ENCODE measurements at places on chromosomes 12 and 14. TPM values are rescaled to one million over a fixed set of nuclear protein-coding genes. Genes with fewer than 3 reads are reported as not detected.

The HCAR3 gene
- 0.27 TPM for polyA plus RNA-seq

The PDZRN4 gene
- 7.1 TPM for polyA plus RNA-seq

The NEUROD4 gene
- polyA plus RNA-seq, result not detected

- no peak for DNase-seq
These were observed 102.0 kb upstream of the ARID2 start for GRCh38 chr12:45627407-45628069.

DNA sequence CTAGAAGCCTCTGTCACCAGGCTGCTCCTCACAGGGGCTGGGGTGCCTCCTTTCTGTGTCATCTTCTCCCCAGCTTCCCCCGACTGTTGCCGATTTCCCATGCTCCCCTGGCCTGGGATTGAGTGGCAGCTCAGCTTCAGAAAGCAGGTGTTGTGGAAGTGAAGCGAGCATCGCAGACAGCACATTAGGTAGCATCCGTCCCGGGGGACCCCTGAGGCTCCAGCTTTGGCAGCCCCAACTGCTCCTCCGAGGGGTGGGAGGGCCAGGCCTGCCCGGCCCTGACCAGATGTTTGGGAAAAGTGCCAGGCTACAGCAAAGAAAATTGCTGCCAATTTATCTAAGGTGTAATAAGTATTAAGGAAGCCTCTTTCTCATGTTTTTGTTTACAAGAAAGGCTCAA is 1045.6 kb downstream of the BCL11B start:
- DNase-seq, result no peak

DNA sequence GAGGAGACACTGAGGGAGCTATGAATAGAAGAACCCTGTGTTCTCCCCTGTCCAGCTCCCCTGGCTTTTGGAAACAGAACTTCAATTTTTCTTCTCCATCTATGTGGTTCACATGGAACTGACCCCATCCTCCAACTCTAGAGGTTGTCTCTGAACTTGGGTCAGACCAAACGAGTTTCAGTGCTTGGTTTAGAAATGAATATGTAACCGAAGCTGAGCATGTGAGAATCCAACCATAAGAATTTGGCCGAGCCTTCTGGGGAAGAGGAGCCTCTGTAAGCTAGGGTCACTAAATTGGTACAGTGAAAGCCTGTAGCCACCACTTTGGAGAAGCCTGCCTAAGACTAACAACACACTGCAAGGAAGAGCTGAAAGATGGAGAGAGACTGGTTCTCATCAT is 464.4 kb downstream of the ZFP36L1 start:
- no peak for DNase-seq

- no peak for DNase-seq
These were observed 5.5 kb downstream of the NKX2-1 start for GRCh38 chr14:36514278-36515104.

DNA sequence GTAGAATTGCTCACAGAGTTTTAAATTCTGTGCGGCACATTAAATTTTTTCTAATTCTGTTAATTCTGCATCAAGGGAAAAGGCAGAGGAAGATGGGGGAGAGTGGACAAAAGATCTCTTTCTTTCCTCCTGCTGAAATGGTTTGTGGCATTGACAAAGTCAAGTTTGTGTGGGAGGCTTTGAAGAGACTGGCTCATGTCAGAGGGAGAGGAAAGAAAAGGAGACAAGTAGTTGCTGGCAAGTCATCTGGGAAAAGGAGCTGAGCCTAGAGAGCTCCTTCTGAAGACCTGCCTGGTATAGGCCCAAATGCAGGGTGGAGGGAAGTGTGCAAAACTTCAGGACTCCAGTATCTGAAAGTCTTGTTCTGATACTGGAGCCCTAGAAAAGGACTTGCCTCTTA is 36.3 kb downstream of the TTLL5 start:
- DNase-seq, result no peak

The PLCZ1 gene
- 0.23 TPM for polyA plus RNA-seq

DNA sequence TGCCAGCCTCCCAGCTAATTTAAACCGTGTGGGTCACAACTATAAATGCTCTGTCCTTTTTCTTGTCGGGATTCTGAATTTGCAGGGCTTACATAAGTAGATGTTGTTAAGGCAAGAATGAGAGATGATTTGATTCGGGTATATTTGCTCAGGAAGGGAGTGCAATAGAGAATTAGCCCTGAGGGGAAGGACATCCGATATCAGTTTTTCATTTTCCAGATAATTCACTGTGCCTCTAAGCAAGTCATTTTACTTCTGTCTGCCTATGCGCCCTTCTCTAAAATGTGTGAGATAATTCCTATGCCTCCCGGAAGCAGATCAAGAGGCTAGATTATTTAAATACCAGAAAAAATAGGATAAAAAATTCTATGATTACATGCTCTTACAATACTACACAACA is 300.5 kb downstream of the RMST start:
- no peak for DNase-seq

The PELI2 gene
- 12.0 TPM for polyA plus RNA-seq

The SERPINA9 gene
- polyA plus RNA-seq, result not detected

DNA sequence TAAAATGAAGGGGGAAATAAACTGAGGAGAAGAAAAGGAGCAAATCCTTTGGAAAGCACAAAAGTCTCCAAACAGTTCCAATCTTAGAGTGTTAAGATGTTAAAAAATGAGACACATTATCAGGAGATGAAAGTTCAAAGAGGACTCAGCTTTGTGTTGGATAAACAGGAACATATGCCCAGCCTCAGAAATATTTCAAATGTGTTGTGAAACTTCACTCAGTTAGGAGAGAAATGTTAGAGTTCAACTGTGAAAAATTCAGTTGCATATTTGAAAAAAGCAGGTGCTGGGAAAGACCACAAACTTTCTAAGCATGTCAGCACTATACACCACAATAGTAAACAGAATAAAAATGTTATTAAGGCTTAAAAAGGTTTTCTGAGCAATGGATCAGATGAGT is 136.8 kb upstream of the PRKD1 start:
- no peak for DNase-seq

DNA sequence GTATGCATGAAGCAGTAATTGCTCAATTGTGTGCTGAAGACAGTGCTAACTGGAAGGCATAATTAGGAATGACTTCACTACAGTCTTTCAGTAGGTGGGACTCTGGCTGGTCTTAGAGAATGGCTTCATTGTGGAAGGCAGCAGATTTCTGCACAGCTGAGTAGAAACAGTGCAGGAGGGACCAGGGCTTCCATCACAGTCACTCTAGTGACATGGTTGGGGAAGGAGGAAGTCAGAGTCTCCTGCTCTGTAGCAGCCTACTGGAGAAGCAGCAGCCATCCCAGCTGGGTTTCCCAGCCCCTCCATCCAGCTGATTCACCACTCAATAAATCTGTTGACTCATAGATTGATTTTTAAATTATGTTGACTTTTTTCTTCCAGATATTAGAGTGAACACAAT is 80.6 kb upstream of the DBX2 start:
- DNase-seq, result no peak

GRCh38 chr12:61220337-61220736 is 1039.9 kb upstream of the USP15 start:
- DNase-seq, result no peak

GRCh38 chr14:64768401-64769095 is 64.3 kb downstream of the PLEKHG3 start:
- DNase-seq, result no peak

The ITGB7 gene
- 1.3 TPM for polyA plus RNA-seq

The GSG1 gene
- polyA plus RNA-seq, result 0.36 TPM

DNA sequence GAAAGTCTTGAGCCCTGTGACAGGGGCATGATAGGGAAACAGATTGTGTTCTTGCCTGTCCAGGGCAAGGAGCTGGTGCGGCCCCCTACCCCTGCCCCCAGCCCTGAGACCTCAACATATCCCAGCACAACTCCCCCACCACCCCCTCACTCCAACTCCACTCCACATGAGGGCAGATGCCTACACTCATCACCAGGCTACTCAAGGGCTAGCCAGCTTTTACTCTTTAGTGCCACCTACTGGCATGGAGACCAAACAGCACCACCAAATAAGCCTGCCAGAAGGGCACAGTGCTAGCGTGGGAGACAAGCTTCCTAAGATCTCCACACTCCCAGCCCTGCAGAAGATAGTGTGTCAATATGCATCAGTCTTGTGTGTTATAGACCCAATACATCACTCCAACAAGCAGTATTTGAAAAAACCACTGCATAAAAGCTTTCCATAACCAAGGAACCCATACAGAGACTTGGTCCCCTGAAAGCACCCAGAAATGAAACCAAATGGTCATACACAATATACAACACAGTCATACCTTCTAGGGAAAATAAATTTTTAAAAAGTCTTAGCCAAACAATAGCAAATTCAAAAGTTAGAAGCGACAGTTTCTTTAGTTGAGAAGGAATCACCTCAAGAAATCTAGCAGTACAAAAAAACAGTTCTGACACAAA is 154.4 kb downstream of the KCNK10 start:
- no peak for DNase-seq

- no peak for DNase-seq
These were observed 754 bp downstream of the KRT18 start for GRCh38 chr12:52949413-52950331.

DNA sequence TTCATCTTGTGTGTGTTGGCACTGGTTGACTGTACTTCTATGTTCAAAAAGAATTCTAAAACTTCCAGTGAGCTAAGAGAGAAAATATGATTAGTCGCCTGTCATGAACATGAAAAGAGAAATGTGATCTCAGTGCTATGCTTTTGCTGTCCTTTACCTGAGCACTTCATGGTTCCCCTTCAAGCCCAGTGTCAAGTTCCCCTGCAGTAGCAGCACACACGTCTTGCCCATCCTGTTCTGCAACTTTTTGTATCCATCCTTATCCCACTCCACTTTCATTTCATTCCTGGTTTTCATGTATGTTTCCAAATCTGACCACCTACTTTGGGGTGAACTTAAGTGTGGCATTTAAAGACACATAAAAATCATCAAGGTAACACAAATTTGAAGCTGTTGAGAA is 848.0 kb upstream of the USP15 start:
- DNase-seq, result no peak

The RDH12 gene
- 0.84 TPM for polyA plus RNA-seq

- no peak for DNase-seq
These were observed 1.5 kb downstream of the RAB21 start for GRCh38 chr12:71756054-71756690.

DNA sequence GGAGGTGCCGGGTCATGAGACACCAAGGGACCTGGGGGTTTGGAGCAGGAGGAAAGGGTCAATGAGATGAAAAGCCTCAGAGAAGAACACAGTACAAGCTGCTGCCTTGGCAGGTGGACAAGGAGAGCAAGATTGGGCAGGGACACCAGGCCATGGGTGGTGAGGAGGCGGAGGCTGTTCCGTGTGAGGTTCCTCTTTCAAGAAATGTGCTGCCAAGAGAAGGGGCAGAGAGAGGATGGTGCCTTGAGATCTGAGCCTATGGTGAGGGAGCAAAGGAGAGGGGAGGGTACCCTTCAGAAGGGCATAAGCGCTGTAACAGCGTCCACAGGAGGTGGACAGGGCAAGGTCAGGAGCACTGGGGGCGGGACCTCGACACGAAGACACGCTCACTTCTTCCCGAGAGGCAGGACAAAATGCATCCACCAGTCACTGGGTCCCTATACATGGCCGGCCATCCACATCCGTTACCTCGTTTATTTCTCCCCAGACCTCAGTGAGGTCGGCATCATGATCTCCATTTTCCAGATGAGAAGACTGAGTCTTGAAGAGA is 100.2 kb downstream of the B4GALNT3 start:
- no peak for DNase-seq

All from left renal pelvis (tissue), 4 donors.